ENCODE measurements at places on chromosomes 5 and 9.

- no peak for DNase-seq
Measured at GRCh38 chr9:127890053-127890452, 9.3 kb downstream of the ST6GALNAC6 start.

- no peak for DNase-seq
Measured at GRCh38 chr5:59357381-59357977, 536.0 kb downstream of the PDE4D start.

DNA sequence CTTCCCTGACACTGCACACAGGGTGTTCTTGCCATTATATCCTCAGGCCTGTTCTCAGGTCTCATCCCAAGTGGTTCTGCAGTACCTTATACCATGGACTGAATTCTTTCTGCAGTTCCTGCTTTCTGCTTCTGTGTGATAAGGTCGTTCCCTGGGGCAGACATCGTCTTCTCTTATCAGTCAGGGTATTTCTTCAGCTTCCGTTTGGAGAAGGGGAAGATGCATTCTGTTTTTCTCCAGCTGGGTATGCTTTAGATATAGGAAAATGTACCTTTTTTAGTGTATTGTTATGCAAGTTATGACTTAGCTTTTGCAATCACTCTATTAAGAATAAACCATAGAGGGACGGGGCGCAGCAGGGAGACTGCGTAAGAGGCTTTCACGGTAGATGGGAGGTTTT, 31.1 kb downstream of the RALGPS1 start:
- no peak for DNase-seq

DNA sequence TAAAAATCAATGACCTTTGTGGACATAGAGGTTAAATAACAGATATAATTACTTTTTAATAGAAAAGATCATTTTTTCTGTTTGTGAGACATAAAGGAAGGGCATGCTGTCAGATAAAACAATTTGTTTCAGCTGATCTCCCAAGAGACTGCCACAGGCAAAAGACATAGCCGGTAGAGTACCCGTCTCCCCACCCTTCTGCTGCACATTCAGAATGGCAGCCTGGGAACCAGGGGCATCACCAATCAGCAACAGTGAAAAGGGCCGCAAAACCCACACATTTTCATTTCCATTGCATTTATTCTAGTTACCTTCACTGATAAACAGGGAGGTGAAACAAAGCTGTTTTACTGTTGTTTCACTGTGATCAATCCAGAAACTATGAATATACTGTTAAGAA, 357.7 kb downstream of the ARRDC3 start:
- DNase-seq, result no peak

- no peak for DNase-seq
Measured at GRCh38 chr9:114367772-114368569, 19.8 kb downstream of the AKNA start.

GRCh38 chr5:89673019-89673418, 736.5 kb downstream of the CETN3 start:
- no peak for DNase-seq

- no peak for DNase-seq
Measured at GRCh38 chr9:93007529-93008058, 50.9 kb upstream of the SUSD3 start.

GRCh38 chr9:76570826-76571225, 111.8 kb downstream of the GCNT1 start:
- DNase-seq, result no peak

DNA sequence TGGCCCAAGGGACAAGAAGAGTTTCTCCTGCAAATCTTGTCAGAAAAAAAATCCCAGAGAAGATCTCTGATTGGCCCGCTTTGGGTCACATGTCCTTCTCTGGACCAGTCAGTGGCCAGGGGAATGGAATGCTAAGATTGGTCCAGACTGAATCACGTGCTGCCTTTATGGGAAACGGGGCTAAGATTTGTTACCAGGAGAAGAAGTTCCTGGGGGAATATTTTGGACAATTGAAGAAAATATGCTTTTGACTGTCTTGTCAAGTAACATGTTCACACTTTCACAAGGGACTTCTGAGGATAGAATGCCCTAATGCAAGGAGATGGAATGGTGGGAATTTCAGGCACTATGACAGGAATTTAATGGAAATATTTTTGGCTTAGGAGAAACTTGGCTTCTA, 74.1 kb upstream of the SH3PXD2B start:
- DNase-seq, result no peak

- DNase-seq, result no peak
Measured at GRCh38 chr5:165201771-165202518, 1696.5 kb downstream of the MAT2B start.

DNA sequence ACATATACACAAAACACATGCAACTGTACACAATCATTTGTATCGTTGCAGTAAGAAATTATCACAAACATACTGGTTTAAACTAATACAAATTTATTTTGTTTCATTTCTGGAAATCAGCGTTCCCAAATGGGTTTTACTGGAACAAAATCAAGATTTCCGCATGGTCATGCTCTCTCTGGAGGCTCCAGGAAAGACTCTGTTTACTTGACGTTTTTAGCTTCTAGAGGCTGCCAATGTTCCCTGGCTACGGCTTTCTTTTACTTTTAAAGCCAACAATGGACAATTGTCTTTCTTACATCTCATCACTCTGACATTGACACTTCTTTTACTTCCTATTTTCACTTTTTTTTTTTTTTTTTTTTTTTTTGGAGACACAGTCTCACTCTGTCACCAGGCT, 793.1 kb downstream of the CDH9 start:
- DNase-seq, result no peak

- no peak for DNase-seq
Measured at GRCh38 chr9:21322911-21323461, 12.2 kb downstream of the KLHL9 start.

DNA sequence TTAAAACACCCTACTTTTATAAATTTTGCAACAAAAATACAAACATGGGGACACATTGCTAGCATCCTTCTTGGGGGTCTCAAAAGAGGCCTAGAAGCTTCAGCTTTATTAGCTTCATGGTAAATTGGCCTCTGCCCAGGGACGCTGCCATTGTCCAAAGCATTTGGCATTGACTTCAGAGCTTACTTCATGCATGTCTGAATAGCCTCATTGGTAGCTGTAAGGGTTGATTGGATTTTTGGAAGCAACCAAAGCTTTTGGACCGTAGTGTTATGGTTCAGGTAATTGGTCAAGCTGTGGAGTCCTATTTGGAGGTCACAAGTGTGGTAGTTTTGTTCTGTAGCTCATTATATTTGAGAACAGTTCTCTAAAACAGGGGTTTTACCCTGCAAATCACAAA, 411.7 kb upstream of the SLC24A2 start:
- no peak for DNase-seq

GRCh38 chr9:113011911-113012381, at the start of gene ZNF883:
ZNF883 (minus strand) TSS chr9:113012192.
- DNase-seq, result no peak

DNA sequence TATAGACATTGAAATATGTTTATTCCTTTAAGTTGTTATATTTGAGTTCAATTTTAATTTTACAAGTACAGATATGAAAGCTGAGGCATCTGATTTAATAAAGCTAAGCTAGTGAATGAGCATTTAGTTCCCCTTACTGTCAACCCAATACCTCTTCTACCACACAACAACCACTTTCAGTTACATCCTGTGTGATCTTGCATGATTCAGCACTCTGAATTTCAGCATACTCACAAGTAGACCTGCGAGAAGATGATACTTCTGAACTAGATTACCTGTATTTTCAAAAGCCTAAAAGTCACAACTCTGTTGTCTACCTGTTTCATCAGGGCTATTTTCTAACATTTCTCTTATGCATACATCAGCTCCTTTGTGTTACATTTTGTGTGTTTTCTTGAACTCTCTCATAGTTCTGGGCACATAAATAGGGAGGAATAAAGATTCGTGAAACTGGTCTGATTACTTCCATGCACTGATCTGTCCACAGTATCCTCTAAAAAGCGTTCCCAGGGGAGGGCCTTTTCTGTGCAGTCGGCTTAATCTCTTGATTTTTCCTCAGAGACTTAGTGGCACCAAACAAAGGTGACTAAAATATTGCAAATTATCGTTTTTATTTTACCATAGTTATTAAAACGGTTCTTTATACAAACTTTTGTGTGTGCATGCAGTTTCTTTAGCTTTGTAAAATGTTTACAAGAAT, 2025.5 kb upstream of the NUDT12 start:
- DNase-seq, result no peak

GRCh38 chr5:67133776-67134175, 62.8 kb downstream of the CD180 start:
- DNase-seq, result no peak

- no peak for DNase-seq
Measured at GRCh38 chr9:90141723-90142122, 500.9 kb downstream of the DIRAS2 start.

GRCh38 chr9:118446943-118447639, 742.9 kb downstream of the TLR4 start:
- peak; percentile 11 for DNase-seq

- DNase-seq, result no peak
Measured at GRCh38 chr5:59104400-59105127, 521.7 kb downstream of the RAB3C start.

GRCh38 chr5:34738381-34738780, 82.3 kb downstream of the RAI14 start:
- no peak for DNase-seq

- DNase-seq, result peak; percentile 30
Measured at GRCh38 chr9:137757139-137757538, 120.4 kb upstream of the CACNA1B start.

DNA sequence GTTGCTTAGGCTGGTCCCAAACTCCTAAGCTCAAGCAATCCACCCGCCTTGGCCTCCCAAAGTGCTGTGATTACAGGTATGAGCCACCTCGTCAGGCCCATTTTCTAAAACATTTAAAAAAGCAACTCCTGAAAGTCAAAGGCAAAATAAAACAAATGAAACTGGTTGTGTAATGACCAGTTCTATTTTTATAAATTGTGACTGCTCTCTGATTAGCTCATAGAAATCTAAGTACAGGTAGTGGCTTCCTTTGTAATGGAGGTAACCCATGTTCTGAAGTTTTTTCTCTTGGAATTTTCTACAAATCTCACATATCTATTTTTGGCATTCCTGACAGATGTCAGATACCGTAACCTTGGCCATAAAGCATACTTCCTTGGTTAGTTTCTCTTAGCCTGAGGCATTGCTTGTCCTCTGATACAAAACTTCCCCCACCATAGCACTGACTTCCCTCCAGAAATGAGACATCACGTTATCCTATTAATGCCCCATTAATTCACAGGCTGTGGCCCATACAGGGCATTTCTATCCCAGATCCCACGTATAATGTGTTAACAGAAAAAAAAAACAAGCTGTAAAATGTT, 14.1 kb upstream of the AK3 start:
- DNase-seq, result no peak

GRCh38 chr5:6788956-6789649, 75.9 kb downstream of the TENT4A start:
- DNase-seq, result no peak

GRCh38 chr9:93116072-93116961, 17.7 kb downstream of the NINJ1 start:
- peak; percentile 67 for DNase-seq

DNA sequence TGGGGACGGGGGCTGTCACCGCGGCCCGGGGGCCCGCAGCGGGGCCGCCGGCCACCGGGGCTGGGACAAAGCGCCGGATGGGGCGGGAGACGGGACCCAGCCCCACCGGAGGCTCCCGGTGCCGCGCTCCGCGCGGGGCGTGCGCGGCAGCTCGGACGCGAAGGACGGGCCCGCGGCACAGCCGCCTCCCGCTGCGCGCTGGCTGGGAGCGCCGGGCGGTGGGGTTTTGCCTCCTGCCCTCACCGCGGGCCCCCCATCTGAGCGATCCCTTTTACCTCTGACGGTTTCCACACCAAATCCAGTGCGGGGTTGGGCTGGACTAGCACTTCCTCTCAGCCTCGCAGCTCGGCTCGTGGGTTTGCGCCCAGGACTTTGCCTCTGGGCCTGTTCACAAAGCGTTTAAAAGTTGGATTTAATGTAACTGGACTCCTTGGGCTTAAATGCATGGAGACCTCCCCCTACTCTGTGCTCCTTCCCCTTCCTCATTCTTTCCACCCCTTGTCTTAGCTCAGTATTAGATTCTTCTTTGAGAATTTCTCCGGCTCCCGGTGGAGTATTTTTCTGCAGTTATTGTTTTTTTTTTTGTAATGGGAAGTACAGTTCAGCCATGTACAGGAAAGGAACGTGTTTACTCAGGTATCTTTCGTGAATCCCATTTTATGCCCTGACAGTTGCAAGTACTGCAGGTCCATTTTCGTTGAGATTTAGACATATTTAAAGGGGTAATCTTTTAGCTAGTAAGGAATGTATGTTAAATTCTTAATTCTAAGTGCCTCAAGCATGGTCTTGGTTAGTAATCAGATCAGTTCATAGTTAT, 691 bp downstream of the FCHO2 start:
- peak; percentile 54 for DNase-seq

GRCh38 chr9:93874242-93874641, 80.9 kb downstream of the BARX1 start:
- DNase-seq, result no peak

- DNase-seq, result no peak
Measured at GRCh38 chr9:127768698-127769097, 9.8 kb downstream of the SH2D3C start.

GRCh38 chr5:148887123-148887881, 60.9 kb downstream of the ADRB2 start:
- no peak for DNase-seq

GRCh38 chr9:137381501-137382443, 41.2 kb downstream of the EXD3 start:
- no peak for DNase-seq

- DNase-seq, result no peak
Measured at GRCh38 chr9:35158501-35159280, 3.1 kb upstream of the UNC13B start.

- no peak for DNase-seq
Measured at GRCh38 chr5:44294516-44294915, 94.7 kb downstream of the FGF10 start.

GRCh38 chr5:76104027-76104426, 20.8 kb downstream of the SV2C start:
- no peak for DNase-seq

GRCh38 chr5:113047234-113047633, 70.6 kb downstream of the DCP2 start:
- peak; percentile 28 for DNase-seq

DNA sequence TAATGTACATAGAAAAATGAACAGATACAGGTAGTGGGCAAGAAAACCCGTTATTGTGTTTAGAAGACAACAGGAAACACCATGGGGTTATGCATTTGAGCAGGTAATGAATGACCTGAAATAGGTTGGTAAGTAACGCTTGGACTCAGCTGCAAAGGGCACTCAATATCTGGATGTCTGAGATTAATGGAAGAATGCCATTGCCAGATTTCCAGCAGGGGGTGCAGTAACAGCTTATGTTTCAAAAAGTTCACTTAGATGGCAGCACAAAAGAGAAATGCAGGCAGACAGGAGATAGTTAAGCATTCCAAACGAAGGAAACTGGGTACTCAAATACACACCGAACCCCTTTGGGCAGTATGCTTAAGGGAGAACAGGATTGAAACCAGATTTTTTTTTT, 285.5 kb upstream of the VLDLR start:
- DNase-seq, result no peak

DNA sequence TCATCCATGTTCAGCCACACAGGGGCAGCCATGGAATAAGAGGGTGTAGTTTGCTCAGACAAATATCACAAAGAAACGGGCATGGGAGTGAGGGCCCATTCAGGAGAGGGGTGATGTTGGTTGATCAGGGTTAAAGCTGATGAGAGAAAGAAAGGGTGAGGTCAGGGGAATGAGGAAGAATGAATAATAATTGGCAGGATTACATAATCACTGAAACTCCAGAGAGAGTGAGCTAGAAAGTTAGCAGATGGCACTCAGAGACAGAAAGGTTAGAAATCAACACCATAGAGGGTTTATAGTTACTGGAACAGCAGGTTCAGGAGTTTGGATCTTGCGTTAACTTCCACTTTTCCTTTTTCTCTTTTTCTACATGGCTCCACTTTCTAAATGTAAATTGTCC, 113.9 kb downstream of the TAF11L14 start:
- no peak for DNase-seq
